ENCODE measurements at places on chromosomes 4 and X. TPM values are rescaled to one million over a fixed set of nuclear protein-coding genes. Genes with fewer than 3 reads are reported as not detected.
A peak's percentile ranks its signal among the peaks of the same experiment; 100 is the strongest.

GRCh38 chrX:69179380-69179911 is 14.2 kb upstream of the PJA1 start:
- no peak for DNase-seq

DNA sequence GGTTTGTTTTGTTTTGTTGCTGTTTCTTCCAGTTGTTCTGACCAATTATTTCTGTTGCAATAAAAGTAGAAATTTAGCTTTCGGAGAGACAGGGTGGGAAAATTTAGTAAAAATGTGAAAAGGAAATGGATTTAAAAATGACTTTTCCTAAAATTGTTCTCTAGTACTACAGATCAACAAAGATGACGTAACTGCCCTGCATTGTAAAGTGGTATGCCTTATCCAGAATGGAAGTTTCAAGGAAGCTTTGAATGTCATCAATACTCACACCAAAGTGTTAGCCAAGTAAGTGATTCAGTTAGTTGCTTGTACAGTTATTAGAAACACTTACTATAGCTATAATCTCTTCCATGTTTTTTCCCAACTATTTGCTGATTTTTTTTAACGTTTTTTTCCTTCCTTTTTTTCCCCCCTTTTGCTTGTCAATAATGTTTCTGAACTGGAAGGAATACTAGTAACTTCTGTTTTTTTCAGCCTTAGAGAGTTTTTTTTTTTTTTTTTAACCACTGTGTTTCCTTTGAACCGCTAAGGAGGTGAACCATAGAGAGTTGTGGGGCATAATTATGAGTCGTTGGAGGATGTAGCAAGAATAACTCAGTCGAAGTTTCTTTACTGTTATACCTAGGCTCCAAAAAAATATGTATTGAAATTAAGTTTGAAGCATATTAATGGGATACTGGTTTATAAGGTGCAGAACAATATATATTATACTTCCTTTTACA is 2.2 kb downstream of the SRP72 start:
- DNase-seq: peak; percentile 8

HTR2C gene
- under 0.01 TPM for total RNA-seq

CRLF2 gene
- not detected for total RNA-seq

DNA sequence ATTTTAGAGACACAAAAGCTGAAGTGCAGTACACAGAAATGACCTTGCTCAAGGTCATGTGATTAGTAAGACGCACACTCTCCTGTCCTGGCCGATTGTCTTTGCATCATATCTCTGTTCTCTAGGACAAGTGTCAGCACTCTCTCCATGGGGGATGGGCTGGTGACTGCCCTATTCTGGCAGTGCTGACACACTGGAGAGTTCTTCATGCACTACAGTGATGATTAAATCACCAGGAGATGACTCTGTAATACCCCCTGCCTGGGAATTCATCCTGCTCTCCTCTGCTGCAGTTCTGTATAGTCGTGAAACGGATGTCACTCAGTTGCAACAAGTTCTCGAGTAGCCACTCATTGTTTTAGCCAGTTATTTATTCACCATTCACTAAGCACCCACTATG is 5.3 kb upstream of the SHISA3 start:
- no peak for DNase-seq

DNA sequence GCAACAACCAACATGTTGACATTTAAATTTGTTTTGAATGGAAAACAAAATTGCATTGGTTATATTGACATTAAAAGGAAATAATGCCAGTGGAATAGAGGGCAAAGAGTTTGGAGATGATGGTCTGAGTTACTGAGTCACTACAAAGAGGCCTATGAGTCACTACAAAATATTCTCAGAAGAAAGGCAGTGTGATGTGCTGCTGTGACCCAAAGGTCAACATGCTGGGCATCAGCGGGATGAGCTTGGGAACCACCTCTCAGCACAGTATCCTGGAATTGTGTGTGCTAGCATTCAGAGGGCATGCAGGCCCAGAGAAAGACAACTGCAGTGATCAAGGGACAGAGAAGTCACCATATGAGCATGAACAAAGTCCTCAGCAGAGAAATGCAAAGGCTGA is 2.8 kb downstream of the CMC4 start:
- peak; percentile 47 for DNase-seq

SAGE1 gene
- not detected for total RNA-seq

DRP2 gene
- total RNA-seq: 2.6 TPM

GRCh38 chr4:59629348-59629747 is 1570.8 kb upstream of the ADGRL3 start:
- DNase-seq: no peak

GRCh38 chr4:162912482-162912881 is 254.2 kb downstream of the NAF1 start:
- no peak for DNase-seq

GRCh38 chrX:128622296-128622695 is 570.1 kb upstream of the ACTRT1 start:
- no peak for DNase-seq

DNA sequence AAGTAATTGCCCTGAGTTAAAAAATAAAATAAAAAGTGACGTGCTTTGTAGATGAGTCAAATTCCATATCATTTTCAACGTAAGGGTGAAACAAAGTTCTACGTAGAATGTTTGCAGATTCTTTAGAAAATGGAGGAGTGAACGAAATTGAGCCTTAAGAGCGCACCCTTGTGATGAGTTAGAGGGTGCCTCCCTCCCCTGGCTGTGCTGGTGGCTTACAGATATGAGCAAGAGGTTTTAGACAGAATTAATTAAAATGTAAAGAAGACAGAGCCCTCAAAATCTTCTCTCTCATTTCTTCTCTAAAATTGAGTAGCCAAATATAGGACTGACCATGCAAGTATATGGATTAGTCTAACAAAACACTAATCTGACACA is 30.2 kb upstream of the LGI2 start:
- DNase-seq: peak; percentile 17

DNA sequence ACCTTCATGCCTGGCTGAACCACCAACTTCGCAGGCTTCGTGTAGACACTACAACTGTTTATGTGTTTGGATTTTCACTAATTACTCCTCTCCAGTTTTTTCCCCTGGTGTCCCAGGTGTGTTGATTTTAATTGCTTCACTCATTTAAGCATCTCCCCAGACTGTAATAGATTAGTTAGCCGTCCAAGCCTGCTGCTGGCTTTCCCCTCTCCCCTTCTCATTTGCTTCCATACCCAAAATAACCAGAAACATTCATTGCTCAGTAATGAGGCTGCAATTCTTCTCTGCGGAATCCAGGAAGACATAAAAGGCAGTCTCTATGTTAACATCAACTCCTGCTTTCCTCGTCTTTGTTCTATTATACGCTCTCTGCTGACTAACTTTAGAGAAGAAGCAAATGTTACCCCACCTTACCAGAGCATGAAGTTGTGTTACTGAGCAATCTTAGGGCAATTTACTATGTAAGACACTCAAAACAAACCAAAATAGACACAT is 37.9 kb upstream of the SCRG1 start:
- no peak for DNase-seq

SPARCL1 gene
- not detected for total RNA-seq

GLRA3 gene
- not detected for total RNA-seq

- DNase-seq: no peak
Observed at GRCh38 chrX:151180400-151180799, 4.0 kb downstream of the GPR50 start.

PROM1 gene
- under 0.01 TPM for total RNA-seq

DNA sequence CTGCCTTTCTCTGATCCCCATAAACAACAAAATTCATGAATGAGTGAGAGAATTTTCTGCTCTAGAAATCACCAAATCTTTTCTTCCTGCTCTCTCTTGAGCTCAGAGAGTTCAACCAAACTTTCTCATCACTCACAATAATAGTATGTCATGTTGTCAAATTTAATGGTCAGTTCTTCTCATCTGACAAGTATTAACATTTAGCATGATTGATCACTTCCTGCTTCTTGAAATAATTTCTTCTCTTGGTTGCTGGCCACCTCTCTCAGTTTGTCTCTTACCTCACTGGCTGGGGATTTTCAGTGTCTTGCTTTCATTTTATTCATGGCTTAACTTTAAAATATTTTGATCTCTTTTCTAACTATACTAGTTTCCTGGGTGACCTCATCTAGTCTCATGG is 25.5 kb upstream of the FGF5 start:
- peak; percentile 22 for DNase-seq

DNA sequence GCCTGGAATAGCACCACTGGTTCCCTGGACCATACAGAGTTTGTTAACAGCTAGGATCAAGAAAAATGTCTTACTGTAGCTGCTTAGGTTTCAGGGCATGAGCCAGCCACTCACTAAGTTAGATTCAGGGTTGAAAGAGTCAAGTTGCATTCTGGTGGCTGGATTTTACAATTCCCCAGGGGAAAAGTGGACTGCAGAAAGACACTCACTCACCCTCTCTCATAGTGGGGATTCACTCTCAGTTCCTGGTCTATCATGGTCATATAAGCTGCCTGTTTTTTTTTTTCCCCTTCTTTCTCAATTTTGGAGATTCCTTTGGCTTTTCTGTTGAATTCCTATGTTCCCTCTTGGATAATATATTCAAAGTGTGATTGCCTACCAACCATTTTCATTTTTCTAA is 744.2 kb upstream of the GRIA3 start:
- DNase-seq: no peak

GRCh38 chr4:48831532-48832030 is 693 bp downstream of the OCIAD1 start:
- DNase-seq: peak; percentile 21

WNK3 gene
- total RNA-seq: 0.64 TPM

- DNase-seq: no peak
Observed at GRCh38 chr4:173410079-173410478, 11.2 kb upstream of the SCRG1 start.

TRO gene
- 17.1 TPM for total RNA-seq

INTS6L gene
- total RNA-seq: 8.2 TPM

All from fibroblast of villous mesenchyme (primary cell).